T-helper 17 cell (primary cell): ENCODE measurements at places on chromosomes 4 and X. TPM values are rescaled to one million over a fixed set of nuclear protein-coding genes. Genes with fewer than 3 reads are reported as not detected.

- no peak for DNase-seq
Observed at GRCh38 chrX:134173541-134174272, 63.3 kb upstream of the CCDC160 start.

- no peak for DNase-seq
Observed at GRCh38 chrX:7351926-7352325, 204.0 kb upstream of the PUDP start.

GRCh38 chrX:44432641-44433040 is 89.2 kb upstream of the EFHC2 start:
- DNase-seq = no peak

IBSP gene
- not detected for total RNA-seq

DNA sequence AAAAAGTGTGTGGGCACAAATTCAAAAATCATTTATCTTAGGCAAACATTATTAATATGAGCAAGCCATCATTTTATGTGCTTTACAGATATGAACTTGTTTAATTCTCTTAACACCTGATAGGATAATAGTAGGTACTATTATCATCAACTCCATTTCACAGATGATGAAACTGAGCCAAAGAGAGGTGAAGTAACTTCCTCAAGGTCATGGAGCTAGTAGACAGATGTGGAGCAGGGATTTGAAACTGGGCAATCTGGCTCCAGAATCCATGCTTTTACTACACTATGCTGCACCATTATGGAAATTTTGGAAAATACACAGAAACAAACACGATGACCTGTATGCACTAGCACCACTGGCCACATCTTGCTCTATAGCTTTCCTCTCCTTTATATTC is 1.0 kb upstream of the PIN4 start:
- no peak for DNase-seq

TKTL1 gene
- 3.0 TPM for total RNA-seq

- DNase-seq = no peak
Observed at GRCh38 chrX:40094041-40094899, 3.5 kb downstream of the BCOR start.

DNA sequence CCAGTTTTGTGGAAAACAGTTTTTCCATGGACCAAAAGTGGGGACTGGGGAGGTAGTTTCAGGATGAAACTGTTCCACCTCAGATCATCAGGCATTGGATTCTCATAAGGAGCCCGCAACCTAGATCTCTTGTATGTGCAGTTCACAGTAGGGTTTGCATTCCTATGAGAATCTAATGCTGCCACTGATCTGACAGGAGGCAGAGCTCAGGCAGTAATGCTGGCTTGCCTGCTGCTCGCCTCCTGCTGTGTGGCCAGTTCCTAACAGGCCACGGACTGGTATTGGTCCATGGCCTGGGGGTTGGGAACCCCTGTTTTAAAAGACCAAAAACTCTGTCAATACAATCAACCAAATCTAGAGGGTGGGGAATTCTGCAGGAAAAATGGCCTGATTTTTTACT is 100.0 kb upstream of the EOLA2 start:
- no peak for DNase-seq

- DNase-seq = no peak
Observed at GRCh38 chrX:47815901-47816845, 20.5 kb upstream of the ZNF81 start.

GRCh38 chrX:55099162-55099561 is 10.3 kb downstream of the PAGE2 start:
- DNase-seq = no peak

DNA sequence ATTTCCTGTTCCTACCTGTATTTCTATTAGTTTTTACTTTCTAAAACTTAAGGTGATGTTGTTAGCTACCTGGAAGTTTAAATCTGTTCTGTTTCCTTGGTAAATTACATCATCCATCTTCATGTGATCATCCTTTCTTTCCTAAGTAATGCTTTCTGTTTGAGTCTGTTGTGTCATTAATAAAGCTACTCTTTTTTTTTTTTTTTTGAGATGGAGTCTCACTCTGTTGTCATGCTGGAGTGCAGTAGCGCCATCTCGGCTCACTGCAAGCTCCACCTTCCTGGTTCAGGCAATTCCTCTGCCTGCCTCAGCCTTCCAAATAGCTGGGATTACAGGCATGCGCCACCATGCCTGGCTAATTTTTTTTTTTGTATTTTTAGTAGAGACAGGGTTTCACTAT is 73.3 kb downstream of the FIP1L1 start:
- DNase-seq = no peak

TRO gene
- 1.4 TPM for total RNA-seq

DNA sequence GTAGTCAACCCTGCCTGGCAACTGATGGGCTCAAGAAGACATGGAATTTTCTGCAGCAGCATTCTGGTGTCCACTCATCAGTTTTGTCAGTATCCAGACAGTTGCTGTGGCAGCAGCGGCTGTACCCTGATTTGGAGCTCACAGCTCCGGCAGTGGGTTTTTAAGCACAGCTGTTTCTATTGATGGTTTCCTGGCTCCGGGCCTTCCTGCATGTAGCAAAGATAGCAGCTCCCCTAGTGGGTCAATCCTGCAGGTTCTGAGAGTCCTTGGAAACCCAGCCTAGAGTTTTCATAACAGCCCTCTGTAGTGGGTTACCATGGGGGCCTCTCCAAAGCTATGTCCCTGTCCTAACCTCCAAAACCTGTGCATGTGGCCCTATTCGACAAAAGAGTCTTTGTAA is 84.0 kb upstream of the ATP6AP2 start:
- DNase-seq = no peak

XAGE1A gene
- not detected for total RNA-seq

PARM1 gene
- total RNA-seq = 0.52 TPM

DCTD gene
- 50.4 TPM for total RNA-seq

DNA sequence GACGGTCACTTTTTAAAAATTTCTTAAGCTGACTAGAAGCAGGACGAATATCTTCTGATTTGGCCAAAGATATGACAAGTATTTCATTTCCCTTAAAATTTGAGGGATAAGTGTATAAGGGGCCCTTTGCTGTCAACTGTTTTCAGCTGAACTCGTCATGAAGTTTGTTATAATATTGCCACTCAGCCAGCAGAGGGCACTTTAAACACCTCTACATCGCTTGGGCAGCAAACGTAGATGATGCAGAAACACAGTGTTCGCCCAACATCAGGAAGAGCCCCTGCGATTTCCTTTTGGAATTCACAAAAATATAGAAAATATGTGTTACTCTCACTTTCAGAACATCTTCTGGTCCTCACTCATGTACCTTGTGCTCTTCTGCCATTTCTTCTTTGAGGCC is 435.7 kb upstream of the FMR1 start:
- no peak for DNase-seq

IL3RA gene
- 2.8 TPM for total RNA-seq

DNA sequence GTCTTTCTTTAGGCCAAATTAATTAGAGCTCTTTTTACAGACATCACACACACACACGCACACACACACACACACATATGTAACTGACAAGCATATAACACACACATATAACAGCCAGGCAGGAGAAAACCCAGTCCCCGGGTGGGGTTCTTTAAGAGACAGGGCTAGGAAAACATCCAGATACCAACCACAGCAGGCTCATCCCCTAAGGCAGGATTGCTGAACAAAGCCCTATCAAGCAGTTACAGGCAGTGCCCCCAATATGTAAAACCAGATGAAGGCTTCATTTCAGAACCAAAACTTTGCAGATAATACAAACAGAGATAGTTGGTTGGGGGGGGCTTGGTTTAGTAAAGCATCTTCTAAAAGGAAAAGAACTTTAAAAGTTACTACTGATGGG is 18.0 kb upstream of the FAM47E start:
- no peak for DNase-seq

DNA sequence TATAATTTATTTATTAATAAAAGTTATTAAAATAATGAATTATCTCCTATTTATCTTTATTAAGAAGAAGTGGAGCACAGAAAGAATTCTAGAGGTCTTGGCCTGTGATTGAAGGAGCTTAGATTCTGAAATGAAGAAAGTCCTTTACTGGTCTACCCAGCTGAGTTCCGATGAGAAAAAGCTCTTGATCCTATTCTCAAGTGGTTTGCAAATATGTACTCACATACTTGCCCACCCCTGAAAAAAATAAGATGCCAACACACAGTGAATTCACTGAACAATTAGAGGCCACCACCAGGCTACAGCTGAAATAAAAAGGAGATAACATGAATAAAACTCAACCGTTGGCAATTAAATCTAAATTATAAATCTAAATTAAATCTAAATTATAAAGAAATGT is 253.4 kb downstream of the MAPK10 start:
- no peak for DNase-seq

GYPB gene
- not detected for total RNA-seq

GRCh38 chrX:110536816-110537215 is 178.2 kb downstream of the RTL9 start:
- DNase-seq = no peak

- no peak for DNase-seq
Observed at GRCh38 chr4:113952452-113953029, 26.9 kb downstream of the ARSJ start.

DNA sequence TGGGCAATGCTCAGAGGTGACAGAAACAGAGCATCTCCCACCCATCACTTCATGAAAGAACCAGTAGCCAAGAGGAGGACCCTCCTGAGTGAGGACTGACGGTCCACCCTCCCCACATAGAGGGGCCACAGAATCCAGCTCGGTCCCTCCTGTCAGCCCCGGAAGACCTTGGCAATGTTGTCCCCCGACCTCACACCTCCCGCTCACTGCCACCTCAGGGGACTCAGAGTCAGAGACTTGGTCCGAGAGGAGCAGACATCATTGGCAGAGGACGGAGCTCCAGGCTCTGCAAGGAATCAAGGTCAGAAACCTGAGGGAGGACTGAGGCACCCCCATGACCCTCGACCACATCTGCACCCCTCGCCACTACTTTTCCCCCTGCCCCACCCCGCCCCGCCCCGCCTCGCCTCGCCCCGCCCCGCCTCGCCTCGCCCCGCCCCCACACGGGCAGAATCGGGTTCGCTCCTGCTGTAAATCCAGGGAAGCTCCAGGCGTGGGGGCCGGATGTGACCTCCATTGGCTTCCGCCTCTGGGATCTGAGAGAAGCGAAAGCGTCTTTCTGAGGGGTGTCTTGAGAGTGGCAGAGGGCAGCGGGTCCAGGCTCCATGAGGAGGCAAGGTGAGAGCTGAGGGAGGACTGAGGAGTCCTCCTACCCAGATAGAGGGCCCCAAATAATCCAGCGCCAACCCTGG is at the start of gene MAGEA11:
TSS of gene MAGEA11 (plus strand) at position 516 of the 692 bp plus-strand sequence. CDS start 1,100 bp downstream, outside the sequence.
- DNase-seq = no peak

ARMCX1 gene
- 0.30 TPM for total RNA-seq

ARHGAP36 gene
- total RNA-seq = not detected

- no peak for DNase-seq
Observed at GRCh38 chr4:132097041-132097440, 1052.1 kb upstream of the PCDH10 start.

GRPR gene
- 0.37 TPM for total RNA-seq

GRCh38 chr4:48752726-48753125 is 27.4 kb downstream of the FRYL start:
- DNase-seq = no peak
